ENCODE measurements at places on chromosomes 3 and 15.
A peak's percentile ranks its signal among the peaks of the same experiment; 100 is the strongest.

- DNase-seq = no peak
Measured at GRCh38 chr3:118447339-118447738, 587.3 kb downstream of the IGSF11 start.

DNA sequence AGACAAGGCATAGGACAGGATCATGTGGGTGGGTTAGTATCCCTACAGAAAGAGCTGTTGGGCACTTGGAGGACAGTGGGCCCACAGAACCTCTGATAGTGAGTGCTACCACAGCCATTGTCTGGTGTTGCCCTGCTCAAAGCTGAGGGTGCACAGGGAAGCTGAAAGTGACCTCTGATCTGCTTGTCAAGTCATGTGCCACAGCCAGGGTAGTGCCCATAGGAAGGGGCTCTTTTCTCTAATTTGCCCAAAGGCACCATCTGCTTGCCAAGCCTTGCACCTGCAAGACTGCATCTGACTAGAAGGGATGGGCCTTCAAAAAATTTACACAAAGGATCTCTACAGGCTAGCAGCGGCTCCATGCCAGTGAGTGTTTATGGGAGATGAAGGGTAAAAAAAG is 87.4 kb upstream of the GSK3B start:
- DNase-seq = no peak

DNA sequence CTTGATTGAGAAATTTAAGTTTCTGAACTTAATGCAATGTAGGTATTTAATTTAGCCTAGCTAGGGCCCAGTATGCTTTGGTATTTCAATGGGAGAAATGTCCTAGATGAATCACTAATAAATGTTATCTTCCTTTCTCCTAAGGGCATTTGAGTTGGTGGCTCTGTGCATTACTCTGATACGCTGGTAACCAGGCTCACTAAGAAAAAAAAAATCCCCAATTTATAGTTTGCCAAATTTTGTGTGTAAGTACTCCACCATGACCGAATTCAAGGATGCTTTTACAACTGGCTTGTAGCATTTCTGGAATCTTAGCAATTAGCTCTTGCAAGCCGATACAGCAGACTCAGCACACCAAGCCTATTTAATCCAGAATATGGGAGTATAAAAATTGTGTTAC is 94.6 kb upstream of the LPP start:
- DNase-seq = no peak

DNA sequence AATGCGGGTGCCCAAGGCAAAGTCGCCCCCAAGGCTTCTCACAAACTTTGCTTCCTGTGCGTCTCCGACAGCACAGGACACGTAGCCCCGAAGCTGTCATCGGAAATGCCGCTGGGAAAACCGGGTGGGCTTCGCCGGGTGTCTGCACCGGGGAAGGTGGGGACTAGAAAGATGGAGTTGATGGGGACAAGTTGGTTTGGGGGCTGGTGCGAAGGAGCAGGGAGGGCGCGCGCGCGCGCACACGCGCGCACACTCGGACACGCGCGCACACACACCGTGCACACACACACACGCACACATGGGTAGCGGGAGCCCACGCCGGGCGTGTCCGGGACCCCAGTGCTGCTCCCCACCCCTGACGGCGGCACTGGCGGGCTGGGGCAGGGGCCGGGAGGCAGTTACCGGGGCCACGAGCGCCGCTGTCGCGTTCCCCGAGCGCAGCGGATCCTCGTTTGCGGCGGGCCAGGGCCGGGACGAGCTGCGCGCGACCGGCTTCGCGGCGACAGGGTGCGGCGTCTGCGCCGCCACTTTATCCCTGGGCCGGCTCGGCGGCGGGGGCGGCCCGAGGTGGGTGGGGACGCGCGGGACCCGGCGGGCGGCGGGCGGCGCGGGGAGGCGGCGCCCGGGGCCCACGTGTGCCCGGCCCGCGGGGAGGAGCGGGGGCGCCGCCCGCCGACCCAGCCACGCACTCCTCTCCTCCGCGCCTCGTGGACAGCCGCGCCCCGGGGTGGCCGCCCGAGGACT is 539 bp upstream of the MGLL start:
- DNase-seq = no peak

DNA sequence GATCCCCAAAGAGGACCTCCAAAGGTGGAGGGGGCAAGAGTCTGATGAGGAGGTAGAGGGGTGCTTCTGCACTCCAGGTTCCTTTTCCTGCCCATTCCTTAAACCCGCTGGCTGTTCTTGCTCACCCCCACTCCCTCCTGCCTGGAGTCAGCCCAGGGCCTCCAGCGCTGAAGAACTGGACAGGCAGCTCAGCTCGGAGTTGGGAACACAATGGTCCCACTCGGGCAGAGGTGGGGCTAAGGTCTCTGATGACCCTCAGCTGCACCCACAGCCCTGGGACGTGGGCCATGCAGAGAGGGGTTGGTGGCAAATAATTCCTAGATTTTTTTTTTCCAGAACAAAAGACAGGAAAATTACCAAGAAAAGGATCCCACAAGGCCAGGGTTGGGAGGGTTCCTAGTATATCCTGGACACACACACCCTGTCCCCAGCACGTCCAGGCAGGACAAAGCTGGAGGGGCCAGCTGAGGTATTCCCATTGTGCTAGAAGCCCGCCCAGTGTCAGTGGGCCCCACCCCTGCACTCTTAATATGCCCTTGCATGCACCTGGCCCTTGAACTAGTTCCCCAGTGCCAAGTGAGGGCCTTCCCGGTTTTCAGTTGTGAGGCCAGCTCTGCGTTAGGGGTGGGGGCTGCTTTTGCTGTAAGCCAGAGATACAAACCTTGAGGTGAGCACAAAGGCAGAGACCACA is 22.1 kb upstream of the IP6K2 start:
- DNase-seq = no peak

DNA sequence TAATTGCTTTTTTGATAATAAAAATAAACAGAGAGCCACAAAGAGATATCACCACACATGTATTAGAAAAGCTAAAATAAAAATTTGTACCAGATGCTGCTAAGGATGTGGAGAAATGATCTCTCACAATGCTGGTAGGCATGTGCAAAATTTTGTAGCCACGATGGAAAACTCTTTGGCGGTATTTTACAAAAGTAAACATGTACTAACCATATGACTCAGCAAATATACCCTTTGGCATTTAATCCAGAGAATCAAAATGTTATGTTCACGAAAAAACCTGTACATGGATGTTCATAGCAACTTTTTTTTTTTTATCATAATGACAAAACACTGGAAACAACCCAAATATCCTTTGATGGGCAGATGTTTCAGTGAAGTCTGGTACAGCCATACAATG is 261.2 kb downstream of the LPP start:
- DNase-seq = no peak

DNA sequence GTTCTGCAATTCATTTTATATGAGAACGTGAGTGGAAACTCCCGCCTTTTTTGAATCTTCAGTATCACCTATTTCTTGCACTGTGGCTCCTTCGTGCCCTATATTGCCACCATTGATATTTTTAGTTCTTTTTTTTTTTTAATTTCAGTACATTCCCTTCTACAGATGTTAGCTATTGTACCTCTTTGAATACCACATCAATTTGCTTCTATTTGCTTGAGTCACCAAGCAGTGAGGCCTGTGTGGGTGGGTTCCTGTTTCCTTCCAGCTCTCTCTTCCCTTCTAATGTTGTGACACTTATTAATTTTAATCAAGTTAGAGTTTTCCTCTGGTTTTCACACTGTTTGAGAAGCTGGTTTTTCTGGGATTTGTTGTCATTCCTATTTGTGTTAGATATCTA is 8.7 kb downstream of the HACD2 start:
- no peak for DNase-seq

- no peak for DNase-seq
Measured at GRCh38 chr3:15812183-15812582, 14.4 kb upstream of the ANKRD28 start.

DNA sequence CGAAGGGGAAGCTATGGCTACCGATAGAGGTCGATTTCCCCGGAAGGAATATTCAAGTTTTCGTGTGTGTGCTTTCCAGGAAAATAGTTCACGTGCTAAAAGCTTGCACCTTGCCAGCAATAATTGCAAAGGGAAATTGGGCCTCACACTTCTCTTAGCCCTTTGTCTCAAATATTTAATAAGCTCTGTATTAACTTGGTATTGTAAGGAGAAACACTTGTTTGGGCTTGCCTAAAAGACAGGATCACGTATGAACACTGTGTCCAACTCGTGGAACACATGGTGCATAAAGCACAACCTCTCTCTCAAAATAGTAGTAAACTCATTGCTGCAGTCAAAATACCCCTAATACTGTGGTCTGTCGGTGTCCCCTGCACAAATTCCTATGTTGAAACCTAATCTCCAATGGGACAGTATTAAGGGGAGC is 352 bp upstream of the TMF1 start:
- DNase-seq = no peak

- no peak for DNase-seq
Measured at GRCh38 chr15:50873935-50874361, 34.5 kb upstream of the AP4E1 start.

- DNase-seq = no peak
Measured at GRCh38 chr3:178036451-178037144, 499.6 kb upstream of the KCNMB2 start.

DNA sequence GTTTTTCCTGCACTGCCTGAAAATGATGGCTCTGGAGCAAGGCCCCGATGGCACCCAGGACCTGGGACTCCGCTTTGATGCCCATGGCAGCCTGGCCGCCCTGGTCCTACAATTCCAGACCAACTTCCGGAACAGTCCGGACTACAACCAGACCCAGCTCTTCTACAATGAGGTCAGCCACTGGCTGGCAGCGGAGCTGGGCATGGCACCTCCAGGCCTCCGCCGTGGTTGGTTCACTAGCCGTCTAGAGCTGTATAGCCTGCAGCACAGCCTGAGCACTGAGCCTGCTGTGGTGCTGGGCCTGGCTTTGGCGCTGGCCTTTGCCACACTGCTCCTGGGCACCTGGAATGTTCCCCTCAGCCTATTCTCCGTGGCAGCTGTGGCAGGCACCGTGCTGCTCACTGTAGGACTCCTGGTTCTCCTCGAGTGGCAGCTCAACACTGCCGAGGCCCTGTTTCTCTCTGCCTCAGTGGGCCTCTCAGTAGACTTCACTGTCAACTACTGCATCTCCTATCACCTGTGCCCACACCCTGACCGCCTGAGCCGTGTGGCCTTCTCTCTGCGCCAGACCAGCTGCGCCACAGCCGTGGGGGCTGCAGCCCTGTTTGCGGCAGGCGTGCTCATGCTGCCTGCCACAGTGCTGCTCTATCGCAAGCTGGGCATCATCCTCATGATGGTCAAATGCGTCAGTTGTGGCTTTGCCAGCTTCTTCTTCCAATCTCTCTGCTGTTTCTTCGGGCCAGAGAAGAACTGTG is 10.9 kb downstream of the DISP2 start:
- no peak for DNase-seq

DNA sequence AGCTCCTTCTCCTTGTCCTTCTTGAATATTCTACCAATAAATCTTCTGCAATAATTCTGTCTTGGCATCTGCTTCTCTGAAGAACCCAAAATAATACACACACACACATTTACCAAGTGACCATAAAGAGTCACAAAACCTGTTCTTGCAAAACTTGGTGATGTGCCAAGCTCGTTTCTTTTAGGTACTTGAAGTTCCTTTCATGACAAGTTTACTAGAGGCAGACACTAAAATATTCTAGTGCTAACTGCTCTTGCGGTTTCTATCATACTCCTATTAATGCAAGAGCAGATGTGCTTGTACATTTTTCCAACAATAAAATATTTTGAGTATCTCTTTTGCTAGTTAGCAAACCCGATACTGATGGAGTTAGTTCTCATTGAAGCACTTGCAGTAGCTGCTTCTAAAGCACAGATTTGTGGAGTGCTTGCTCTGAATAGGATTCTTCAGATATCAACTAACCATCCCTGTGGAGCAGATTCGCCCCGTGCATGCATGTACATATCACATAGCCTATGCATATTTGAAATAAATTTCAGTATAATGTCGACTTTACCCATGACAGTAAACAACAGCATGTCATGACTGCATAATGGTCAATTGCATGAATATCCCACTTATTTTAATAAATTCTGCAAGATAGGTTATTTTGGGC is 23.2 kb downstream of the HHLA2 start:
- DNase-seq = peak; percentile 45

DNA sequence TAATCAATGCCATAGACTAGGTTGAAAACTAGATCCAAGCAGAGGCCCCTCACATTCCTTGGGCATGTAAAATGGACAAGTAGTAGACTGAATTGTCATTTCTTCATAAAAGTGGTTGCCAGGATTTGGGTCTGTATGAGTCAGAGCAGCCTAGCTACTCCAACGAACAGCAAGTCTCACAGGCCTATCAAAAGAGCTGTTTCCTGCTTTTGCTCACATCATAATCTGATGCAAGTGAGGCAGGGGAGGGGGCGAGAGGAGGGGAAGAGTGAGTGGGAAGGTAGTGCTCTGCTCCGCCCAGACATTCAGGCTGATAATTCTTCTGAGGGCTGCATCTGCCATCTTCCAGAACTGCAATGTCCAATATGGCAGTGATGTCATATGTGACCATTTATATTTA is 228.9 kb upstream of the PRICKLE2 start:
- DNase-seq = no peak

- no peak for DNase-seq
Measured at GRCh38 chr3:11154953-11155325, 646 bp downstream of the HRH1 start.

- DNase-seq = no peak
Measured at GRCh38 chr3:130941793-130942192, 47.9 kb downstream of the ATP2C1 start.

- no peak for DNase-seq
Measured at GRCh38 chr3:69999140-70000027, at the start of gene SAMMSON. SAMMSON (plus strand) TSS chr3:69999733.

- DNase-seq = no peak
Measured at GRCh38 chr15:92306663-92307062, 87.0 kb upstream of the ST8SIA2 start.

GRCh38 chr15:52518487-52519371 is 10.0 kb downstream of the MYO5A start:
- no peak for DNase-seq

GRCh38 chr15:58459045-58459444 is 27.3 kb downstream of the LIPC start:
- DNase-seq = no peak

DNA sequence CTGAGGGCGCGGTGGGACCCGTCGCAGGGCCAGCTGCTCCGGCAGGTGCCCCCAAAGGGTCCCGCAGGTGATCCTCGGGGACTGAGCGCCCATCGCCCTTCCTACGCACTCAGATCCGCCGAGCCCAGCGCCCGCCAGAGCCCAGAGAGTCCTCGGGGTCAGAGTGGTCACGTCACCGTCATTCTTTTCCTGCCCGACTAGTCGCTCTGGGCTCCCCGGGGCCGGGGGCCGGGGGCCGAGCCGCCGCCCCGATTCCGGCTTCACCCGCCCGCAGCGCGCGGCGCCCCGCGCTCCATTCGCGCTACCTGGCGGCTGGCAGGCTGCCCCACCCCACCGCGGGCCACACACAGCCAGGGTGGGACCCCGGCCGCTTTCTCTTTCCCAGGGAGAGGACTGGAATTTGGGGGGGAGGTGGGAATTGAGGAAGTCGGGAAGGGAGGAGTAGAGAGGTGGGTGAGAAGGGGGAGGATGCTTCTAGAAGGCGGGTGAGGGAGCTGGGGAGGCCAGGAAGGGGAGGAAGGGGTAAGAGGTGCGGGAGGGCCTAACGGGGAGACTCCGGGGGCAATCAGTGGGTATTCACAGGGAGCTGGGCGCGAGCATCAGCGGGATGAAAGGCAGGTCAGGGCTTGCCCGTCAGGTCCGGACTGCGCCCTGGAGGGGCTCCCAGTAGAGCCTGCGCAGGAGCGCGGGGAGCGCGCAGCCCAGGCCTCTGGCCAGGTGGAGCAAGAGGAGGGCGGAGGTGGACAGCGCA is 36.1 kb upstream of the EPHB3 start:
- DNase-seq = no peak
